ENCODE measurements at places on chromosomes 11 and 22.

- DNase-seq: peak; percentile 21
These were observed 251.9 kb downstream of the ST3GAL4 start for GRCh38 chr11:126607374-126607773.

DNA sequence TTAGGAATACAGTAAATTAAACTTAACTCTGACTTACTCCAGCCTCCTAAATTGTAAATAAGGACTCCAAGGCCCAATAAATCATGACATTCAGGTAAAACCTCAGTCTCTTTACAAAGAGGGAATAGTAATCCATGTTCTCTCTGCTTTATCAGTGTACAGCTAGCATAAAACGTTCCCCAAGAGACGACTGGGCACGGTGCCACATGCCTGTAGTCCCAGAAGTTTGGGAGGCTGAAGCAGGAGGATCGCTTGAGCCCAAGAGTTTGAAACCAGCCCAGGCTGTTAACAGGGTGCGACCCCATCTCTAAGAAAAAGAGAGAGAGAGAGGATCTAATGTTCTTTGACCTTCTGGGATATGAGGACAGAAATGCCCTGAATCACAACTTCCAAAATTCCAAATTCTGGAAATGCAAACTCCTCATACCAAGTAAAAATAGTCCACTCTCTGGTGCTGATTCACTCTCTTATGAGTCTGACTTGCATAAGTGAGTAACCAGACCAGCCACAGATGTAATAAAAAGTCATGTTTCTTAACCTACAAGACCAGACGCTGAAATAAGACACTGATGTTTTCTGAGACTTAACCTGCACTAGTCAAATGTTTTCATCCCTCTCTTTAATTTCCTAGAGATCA, 25.5 kb downstream of the NNMT start:
- DNase-seq: no peak

DNA sequence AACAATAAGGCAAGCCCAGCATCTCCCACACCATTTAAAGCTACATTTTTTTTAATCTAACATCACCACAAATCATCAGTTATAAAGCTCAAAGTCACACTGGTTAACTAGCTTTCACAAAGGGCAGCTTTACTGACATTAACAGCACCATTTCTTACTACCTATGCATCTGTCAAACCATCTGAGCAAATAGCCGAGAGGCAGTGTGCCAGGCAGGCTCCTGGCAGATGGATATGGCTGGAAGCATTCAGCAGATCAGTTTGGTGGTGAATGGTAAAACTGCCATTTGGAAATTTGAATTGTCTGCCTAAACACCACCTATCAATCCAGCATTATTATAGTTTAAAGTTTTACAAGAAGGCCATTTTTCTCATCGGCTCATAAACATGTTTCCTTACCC, 131.2 kb downstream of the TTC28 start:
- DNase-seq: no peak

- DNase-seq: no peak
These were observed 11.7 kb upstream of the SLC43A3 start for GRCh38 chr11:57438345-57439285.

GRCh38 chr22:36435516-36436415, 45.7 kb downstream of the TXN2 start:
- peak; percentile 54 for DNase-seq

- DNase-seq: peak; percentile 65
These were observed 707 bp upstream of the FTH1 start for GRCh38 chr11:61967924-61968757.

DNA sequence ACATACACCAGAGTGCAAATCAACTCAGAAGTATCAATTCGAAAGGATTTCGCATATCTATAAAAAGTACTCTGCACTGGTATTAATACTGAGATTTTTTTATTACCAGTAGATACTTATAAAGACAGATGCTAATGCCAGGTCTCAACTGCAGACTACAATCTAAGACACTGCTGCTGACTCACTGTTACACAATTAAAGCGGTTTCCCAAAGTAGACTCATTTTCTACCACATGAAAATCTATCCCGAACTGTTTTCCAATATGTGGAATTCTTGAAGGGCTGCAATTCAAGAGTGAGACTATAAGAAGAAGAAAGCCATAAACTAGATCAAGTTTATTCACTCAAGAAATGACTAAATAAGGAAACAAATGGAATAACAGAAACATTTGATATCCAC, 57.2 kb upstream of the ARHGAP32 start:
- no peak for DNase-seq

- no peak for DNase-seq
These were observed 30.7 kb downstream of the FGF4 start for GRCh38 chr11:69744435-69744834.

DNA sequence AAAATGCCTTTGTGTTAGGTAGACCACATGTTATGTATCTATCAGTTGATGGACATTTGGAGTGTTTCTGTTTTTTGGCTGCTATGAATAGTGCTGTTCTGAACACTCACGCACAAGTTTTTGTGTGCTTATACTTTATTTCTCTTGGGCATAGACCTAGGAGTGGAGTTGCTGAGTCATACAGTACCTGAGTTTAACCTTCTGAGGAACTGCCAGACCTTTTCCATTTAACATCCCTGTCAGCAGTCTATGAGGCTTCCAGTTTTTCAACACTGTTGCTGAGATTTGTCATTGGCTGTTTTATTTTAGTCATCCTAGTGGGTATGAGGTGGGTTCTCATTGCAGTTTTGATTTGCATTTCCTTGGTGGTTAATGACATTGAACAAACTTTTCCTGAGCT, 4.4 kb downstream of the CTTN start:
- peak; percentile 28 for DNase-seq

DNA sequence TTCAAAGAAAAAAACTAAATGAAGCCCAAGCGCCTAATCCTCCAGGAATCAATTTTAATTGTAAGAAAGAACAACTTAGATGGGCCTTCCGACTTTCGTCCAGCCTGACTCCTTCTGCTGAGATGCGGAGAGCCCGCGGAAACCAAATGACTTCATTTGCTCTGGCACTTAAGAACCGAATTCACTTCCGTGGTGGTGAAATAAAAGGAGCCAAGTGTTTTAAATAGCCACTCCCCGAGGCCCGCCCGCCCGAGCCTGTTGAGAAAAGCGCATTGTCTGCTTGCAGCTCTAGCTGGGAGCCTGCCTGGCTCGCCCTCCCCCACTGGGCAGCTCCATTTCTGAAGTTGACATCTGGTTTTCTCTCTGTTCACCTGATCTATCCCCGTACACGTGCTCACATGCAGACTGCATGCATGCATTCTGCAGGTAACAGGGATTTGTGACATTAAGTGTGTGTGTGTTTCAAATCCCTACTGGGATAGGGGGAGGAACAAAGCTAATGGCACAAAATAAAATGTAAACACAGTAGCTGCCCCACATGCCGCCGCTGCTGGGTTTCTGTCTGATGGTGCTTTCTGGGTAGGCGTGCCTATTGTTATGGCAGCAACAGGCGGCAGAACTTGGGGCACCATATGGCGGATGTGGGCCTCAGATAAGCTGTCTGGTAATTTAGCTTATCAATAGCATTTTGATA, 6.2 kb downstream of the TEAD1 start:
- peak; percentile 7 for DNase-seq

- no peak for DNase-seq
These were observed 27.7 kb upstream of the SHANK2 start for GRCh38 chr11:71279916-71280645.

Data from activated CD4-positive, alpha-beta T cell treated with anti-CD3 and anti-CD28 coated beads, Interleukin-2, Interleukin-6, amounts not matched to agents 100 ng/mL and 50 ng/mL, durations not matched to agents 16 hours and 8 hours (primary cell).